Skin of body (tissue), 3 donors: ENCODE measurements at places on chromosomes 6 and 20. TPM values are rescaled to one million over a fixed set of nuclear protein-coding genes. Genes with fewer than 3 reads are reported as not detected.
A peak's percentile ranks its signal among the peaks of the same experiment; 100 is the strongest.

Gene SLC12A5
- 0.69 TPM for total RNA-seq

DNA sequence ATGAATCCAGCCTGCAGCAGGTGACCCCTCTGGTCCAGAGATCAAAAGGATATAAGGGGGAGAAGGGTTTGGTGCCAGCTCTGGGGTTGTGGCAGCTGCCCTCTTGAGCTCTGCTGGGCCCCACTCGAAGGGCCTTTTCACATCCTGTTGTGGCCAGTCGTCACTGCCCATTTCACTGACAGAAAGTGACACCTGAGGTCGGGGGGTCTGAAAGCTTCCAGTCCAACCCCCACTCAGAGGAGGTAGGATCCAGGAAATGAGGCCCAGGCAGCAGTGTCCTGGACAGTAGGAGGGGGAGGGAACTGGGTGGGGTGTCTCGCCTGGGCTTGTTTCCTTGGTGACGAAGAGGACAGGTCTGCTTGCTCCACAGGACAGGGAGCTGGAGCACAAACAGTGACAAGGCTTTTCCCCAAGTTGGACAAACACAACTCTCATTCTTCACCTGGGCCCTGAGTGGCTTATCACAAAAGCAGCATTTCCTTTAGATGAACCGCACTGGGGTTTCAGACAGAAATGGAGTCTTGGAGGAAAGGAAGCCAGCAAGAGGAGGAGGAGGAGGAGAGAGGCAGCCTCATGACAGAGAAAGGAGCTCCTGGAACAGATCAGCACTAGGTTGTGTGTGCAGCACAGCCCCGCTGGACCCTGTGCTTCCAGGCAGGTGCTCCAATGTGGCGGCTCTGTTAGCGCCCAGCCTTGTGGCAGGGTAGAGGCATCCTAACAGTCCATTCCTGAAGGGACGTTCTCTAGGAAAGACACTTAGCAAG is 11.0 kb downstream of the FRS3 start:
- DNase-seq: no peak

DNA sequence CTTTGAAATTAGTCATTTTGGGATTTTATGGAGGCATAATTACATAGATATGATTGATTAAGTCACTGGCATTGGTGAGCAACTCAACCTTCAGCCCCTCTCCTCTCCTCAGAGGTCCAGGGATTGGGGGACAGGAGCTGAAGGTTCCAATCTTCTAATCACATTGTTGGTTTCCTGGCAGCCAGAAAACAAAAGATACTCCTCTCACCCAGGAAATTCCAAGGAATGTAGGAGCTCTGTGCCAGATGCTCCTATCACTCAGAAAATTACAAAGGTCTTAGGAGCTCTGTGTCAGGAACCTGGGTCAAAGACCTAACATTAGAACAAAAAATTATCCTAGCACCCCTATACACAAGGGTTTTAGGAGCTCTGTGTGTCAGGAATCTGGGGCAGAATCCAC is 679.7 kb upstream of the ID4 start:
- no peak for DNase-seq

DNA sequence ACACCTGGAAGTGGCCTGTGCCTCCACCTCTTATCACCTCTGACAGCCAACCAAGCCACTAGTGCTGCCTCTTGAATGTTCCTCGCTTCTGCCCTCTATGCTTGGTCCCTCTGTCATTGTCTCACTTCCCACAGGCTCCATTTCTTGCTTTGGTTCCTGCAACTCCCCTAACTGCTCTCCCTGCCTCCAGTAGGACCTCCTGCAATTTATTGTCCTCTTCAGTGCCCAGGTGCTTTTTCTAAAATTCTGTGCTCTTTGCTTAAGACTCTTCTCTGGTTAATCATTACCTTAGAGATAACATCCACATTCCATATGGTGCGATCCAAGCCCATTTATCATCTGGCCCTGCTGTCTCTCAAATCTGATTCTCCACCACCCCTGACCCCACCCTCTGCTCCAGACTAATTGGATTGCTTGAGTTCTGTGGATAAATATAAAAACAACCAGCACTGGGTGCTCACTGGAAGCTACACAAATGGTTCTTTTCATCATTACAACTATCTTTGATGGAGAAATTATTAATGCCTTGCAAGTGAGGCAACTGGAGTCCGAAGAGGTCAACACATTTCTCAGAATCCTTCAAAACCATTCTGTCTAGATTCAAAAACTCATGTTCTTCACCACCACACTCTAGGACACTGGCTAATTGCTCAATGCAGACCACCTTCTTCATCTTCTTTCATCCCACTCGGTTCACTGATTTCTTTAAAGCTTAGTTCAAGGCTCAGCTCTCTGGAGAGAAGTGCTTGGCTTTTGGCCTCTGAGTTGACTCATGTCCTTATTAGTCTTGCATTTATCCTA is 47.2 kb downstream of the FOXA2 start:
- no peak for DNase-seq

DNA sequence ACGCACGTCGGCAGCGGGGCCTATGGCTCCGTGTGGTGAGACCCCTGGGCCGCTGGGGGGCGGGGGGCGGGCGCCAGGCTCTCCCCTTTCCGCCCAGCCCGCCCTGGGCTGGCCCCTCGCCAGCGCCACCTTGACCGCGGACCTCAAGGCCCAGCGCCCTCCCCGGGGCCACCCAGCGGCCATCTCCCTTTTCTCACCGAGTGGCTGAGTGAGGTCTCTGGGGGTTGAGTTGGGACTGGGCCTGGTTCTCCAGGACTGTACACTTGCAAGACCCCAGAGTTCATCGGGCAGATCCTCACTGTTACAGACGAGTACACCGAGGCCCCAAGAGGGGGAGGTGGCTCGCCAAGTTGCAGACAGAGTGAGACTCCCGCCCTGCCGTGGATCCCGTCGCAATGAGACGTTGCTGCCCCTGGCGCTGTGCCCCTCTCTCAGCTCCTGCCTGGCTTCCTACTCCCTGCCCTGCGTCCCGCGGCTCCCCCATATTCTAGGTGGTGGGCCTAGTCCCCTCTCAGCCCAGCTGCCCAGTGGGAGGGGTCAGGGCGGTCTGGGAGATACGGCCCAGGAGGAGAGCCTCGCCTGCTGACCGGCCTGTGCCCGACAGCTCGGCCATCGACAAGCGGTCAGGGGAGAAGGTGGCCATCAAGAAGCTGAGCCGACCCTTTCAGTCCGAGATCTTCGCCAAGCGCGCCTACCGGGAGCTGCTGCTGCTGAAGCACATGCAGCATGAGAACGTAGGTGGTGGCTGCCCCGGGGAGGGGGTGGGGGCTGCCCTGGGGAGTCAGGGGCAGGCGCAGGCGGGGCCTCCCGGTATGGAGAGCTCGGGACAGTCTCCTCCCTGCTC is 576 bp downstream of the MAPK13 start:
- peak; percentile 33 for DNase-seq

Gene SEL1L2
- total RNA-seq: not detected

DNA sequence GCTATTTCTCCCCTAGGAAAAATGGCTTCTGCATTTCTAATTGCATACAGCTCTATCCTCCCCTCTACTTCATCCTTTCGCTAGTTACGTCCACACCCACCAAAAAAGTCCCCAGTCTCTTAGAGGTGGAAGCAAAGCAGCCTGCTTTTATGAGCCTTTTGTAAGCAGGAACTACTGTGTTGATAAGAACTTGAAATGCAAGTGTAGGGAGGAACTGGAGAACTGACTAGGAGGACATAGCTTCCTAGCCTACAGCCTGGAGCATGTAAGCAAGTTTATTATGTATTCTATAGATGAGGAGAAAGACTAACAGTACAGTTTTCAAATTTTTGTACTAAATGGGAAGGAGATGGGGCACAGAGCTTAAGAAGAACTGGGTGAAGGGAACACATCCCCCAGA is 10.3 kb downstream of the ARHGAP18 start:
- no peak for DNase-seq

DNA sequence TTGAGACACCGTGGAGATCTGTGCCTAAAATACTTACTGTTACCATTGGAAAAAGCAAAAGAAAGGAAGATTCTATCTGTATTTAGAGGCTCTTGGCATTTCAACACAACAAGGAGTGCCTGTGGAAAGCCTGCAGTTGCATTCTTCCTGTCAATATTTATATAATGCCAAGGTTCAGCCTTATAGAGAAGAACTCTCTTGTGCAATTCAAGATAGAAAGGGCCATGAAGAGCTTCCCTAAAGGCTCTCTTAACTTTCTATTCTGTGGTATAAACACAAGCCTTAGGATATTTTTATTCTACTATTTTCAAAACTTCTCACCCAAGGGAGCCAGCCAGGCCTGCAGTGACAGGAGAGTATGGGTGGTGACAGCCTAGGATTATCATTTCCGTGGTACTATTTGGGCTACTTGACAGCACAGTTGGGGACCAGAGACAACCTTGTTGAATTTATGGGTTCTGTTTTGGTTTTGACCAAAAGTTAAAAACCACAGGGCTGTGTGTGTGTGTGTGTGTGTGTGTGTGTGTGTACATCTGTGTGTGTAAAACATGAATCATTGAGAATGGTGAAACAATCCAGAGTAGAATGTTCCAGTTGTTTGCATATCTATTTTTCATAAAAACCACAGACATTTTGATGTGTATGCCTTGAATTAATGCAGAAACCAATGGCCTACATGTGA is 700.9 kb upstream of the SLC35B3 start:
- DNase-seq: no peak

DNA sequence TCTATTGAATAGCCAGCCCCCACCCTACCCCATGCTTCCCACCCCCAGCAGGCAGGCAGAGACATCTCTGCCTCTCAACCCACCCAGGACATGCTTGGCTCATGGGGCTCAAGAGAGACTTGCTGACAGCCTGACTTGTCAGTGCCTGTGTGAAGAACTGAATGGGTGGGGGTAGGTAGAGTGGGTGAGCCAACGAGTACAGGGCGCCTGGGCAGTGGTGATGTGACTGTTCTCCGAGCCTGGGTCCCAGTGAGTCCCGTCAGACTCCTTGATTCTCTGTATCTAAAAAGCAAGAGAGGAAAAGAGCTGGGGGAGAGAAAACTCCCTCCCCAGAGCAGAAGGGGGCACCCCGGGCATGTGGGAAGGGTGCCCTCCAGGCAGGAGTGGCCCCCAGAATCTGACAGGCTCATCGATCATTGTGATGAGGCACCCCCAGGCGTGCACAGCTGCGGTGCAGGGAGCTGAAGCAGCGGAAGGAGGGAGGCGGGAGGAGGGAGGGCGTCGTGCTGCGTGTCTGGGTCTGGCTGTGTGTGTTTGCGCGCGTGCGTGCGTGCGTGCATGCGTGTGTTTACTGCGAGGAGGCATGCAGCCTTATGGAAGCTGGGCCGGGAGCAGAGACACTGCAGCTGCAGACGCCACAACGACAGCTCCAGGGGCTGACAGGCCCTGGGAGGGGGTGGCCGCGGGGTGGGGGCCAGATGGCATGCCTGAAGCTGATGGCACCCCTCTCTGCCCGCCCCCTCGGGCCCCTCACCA is 40.2 kb downstream of the FOXP4 start:
- peak; percentile 52 for DNase-seq

Gene OR2H1
- total RNA-seq: not detected

- DNase-seq: no peak
Observed at GRCh38 chr6:157676241-157676640, 146.8 kb upstream of the SNX9 start.

DNA sequence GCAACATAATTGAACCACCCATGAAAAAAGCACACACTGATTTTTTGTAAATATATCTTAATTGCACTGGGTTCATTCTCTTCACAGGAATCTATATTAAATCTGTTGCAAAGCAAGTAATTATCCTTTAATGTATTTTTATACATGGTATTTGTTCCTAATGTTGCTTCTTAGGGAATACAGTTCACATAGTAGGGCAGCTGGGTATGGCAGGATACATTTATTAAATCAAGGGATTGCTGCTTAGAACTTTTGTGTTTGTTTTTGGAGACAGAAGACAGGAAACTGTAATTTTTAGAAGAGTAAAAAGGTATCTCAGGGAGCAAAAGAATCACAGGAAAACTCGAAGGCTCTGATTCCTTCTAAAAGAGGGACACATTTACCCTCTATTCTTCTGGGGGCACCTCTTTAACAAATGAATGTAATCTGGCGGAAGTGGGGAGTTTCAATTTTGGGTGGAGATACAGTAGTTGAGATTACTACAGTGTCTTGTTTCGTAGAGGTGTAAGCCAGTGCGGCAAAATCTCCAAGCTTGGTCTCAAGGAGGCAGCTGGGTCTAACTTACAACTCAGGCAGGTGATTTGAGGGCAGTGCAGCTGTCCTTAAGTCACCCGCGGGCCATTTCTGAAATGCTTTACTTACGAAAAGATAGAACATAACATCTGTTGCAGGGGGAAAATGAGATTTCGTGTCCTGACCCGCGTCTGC is 812 bp upstream of the SMIM13 start:
- DNase-seq: no peak

- DNase-seq: no peak
Observed at GRCh38 chr6:3913958-3914337, 64.8 kb downstream of the FAM50B start.

GRCh38 chr20:13220194-13220903 is 725 bp upstream of the ISM1 start:
- DNase-seq: no peak

DNA sequence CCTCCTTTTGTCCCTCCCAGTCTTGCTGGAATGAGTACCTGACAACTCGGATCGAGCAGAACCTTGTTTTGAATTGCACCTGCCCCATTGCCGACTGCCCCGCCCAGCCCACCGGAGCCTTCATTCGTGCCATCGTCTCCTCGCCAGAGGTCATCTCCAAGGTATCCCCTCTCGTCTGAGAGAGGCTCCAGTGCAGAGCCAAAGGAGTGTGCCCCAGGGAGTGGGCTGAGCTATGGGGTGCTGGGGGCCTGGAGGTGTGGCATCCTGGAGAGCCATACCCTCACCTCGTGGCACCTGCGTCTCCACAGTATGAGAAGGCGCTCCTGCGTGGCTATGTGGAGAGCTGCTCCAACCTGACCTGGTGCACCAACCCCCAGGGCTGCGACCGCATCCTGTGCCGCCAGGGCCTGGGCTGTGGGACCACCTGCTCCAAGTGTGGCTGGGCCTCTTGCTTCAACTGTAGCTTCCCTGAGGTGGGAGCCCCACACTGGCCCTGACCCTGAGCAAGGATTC is 8.8 kb downstream of the DNPH1 start:
- DNase-seq: no peak

Gene SLC52A3
- total RNA-seq: 1.5 TPM

DNA sequence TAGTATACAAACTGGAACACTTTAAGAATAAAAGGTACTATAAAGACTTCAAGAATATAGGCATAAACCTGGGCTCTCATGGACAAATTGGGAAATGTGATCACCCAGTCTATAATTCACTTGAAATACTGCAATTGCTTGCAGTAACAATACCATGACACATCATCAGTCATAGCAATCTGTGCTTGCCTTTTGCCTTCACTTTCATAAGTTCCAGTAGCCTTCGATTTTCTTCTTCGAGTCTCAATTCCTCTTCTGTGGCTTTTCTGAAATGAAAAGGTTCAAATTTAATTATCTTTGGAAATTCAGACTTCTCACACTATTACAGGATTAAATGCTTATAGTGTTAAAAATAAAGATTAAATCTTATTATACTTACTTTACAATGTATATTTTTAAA is 96.3 kb upstream of the ZBTB24 start:
- no peak for DNase-seq

- no peak for DNase-seq
Observed at GRCh38 chr6:56478202-56478601, 164.5 kb downstream of the DST start.

DNA sequence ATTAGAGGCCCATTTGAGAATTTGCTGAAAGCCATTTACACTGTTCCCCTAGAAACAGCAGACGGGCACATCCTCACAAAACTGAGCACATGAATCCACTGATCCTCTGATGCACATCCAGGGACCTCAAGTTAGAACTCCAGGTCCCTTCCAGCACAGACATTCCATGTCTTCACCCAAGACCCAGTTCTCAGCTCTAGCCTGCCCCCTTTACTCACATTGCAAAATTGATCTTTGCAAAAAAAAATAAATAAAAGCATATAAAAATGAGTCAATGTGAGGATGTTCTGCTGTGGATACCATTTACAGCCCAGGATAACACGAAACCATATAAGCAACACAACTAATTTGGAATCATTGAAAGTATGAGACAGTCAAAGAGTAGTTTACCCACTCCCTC is 458.2 kb upstream of the JARID2 start:
- DNase-seq: no peak
